Mesothelial cell of epicardium (in vitro differentiated cells): ENCODE measurements at places on chromosomes 6 and 20.

DNA sequence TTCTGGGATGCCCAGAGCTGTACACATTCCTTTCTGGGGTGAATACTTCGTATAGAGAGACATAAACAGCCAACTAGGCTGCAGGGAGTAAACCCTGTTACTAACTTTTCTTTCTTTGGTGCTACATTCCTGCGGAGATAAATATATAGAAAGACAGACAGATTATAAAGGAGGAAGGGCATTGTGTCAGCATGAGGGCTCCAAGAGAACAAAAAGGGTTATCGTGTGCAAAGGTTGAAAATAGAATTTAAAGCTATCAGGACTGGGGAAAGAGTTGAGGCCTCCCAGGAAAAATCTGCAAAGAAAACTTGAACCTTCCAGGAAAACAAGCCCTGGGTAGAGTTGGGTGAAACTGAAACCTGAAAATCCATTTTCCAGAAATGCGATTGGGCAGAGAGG lies 68.0 kb downstream of the TMEM170B start:
- no peak for DNase-seq
- H3K27ac ChIP-seq, result peak overlapping the region; percentile 45
- H3K4me3 ChIP-seq, result no peak overlapping the region
- no peaks in the 10 kb centered on the region for H3K36me3 ChIP-seq
- H3K4me1 ChIP-seq, result peaks cover 13% of the 10 kb centered on the region

DNA sequence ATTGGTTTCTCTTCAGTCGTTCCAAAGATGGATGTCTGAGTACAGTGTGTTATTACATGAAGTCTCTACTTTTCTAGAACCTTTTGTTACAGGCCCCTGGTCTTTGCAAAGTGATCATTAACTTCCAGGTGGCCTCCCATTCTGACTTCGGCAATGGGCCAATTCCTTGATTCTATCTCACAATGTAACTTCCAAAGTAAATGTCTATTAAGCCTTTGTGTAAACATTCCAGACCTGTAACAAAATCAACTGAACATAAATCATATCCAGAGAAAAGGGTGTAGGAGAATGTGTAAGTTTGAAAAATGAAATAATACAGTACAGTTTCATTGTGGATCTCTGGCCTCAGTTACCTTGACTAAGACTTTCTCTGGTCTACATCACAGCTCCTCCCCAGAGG lies 187.8 kb upstream of the JAG1 start:
- H3K27me3 ChIP-seq, result peaks cover 57% of the 10 kb centered on the region
- H3K36me3 ChIP-seq, result no peaks in the 10 kb centered on the region
- peaks cover 39% of the 10 kb centered on the region for H3K4me1 ChIP-seq
- H3K4me3 ChIP-seq, result no peak overlapping the region
- DNase-seq, result peak; percentile 42

DNA sequence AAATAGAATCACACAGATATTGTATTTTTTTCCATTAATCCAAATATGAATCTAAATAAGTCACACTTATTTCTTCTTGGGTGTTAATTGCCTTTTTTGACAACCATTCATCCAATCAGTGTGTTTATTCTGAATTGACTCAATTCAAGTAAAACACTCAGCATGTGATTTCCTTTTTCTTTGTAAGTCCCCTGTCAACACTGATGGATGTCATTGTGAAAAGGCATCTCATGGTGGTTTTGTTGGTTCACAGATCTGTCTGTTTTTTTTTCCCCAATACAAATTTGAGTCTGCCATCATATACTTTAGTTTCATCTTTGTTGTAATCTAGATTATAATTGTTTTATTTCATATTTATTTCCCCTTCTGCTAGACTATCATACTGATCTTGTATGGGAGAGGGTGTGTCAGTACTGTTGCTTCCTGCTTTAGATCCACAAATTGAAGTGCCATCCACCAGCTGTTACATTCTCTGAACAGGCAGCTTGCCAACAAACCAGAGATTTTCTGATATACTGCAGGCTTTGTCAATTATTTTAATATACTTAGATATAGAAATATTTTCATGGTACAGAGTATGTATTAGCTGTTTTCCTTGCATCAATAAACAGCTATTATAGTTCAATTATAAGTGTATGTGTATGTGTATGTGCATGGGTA lies 64.2 kb upstream of the FLRT3 start:
- no peaks in the 10 kb centered on the region for H3K36me3 ChIP-seq
- peak overlapping the region; percentile 35 for H3K27ac ChIP-seq
- H3K4me3 ChIP-seq, result no peak overlapping the region
- no peaks in the 10 kb centered on the region for H3K27me3 ChIP-seq
- no peak for DNase-seq

DNA sequence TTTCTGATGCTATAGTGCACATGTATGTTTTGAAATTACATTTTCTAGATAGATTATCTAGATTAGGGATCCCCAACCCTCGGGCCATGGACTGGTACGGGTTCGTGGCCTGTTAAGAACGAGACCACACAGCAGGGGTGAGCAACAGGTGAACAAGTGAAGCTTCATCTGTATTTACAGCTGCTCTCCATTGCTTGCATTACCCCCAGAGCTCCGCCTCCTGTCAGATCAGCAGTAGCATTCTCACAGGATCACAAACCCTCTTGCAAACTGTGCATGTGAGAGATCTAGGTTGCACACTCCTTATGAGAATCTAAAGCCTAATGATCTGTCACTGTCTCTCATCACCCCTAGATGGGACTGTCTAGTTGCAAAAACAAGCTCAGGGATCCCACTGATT lies 10.4 kb downstream of the CEP57L1 start:
- H3K27ac ChIP-seq, result no peak overlapping the region
- no peaks in the 10 kb centered on the region for H3K27me3 ChIP-seq
- no peak overlapping the region for H3K4me3 ChIP-seq
- H3K36me3 ChIP-seq, result peaks cover 20% of the 10 kb centered on the region
- no peak for DNase-seq

DNA sequence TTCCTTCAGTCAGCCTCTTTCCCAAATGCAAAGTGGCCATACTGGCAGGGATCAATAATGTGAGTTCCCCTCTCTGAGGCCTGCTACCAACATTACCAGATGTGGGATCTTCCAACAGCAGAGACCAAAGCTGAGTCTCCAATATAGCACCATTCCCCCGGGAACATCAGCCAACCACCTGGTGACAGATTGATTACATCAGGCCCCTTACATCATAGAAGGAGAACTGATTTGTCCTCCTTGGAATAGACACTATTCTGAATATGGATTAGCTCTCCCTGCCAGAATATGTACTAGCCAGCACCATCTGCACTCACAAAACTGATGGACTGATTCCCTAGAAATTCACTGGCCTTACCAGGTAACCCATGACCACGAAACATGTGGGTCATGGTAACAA lies 61.9 kb upstream of the CARMIL1 start:
- H3K4me3 ChIP-seq, result no peak overlapping the region
- H3K27ac ChIP-seq, result no peak overlapping the region
- peaks cover 26% of the 10 kb centered on the region for H3K4me1 ChIP-seq
- H3K36me3 ChIP-seq, result no peaks in the 10 kb centered on the region
- no peaks in the 10 kb centered on the region for H3K27me3 ChIP-seq

GRCh38 chr6:130426066-130426721 lies 60.4 kb downstream of the TMEM200A start:
- no peaks in the 10 kb centered on the region for H3K27me3 ChIP-seq
- H3K4me1 ChIP-seq, result peaks cover 17% of the 10 kb centered on the region
- no peak overlapping the region for H3K4me3 ChIP-seq
- no peaks in the 10 kb centered on the region for H3K36me3 ChIP-seq
- no peak for DNase-seq
- no peak overlapping the region for H3K27ac ChIP-seq

- H3K4me1 ChIP-seq, result peaks cover 78% of the 10 kb centered on the region
- H3K27me3 ChIP-seq, result no peaks in the 10 kb centered on the region
- H3K36me3 ChIP-seq, result no peaks in the 10 kb centered on the region
These were observed 44.3 kb downstream of the TPD52L1 start for GRCh38 chr6:125197795-125198269.

GRCh38 chr6:139590206-139590605 lies 215.8 kb upstream of the CITED2 start:
- H3K27me3 ChIP-seq, result no peaks in the 10 kb centered on the region
- H3K27ac ChIP-seq, result no peak overlapping the region
- DNase-seq, result no peak

DNA sequence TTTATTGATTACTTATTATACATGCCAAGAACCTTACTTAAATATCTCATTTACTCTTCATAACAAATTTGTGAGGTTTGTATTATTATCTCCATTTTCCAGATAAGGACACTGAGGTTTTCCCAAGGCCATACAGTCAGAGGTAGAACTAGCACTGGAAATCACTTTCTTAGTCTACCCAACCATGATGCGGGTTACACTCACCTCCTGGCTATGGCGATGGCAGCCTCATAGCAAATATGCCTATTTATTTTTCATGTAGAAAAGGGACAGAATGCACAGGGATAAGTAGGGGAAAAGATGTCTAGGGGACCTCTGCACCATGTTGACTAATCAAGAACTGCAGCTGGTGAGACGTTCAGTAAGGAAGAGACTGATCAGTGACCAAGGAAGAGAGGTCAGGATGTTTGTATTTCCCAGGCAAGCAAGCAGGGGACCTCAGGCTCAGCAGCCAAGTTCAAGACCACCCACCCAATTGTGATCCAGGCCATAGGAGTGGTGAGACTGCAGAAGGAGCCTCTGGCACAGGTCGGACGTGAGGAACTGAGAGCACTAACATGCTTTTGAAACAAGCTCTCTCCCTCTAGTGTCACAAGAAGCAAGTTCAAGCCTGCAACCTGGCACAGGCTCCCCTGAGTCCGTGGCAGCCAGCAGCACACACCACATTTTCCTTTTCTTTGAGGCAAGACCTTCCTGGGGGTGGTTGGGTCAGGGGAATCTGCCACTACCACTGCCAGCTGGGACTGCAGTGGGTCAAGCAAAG lies 97.8 kb downstream of the GMPR start:
- no peak for DNase-seq
- no peak overlapping the region for H3K27ac ChIP-seq
- no peak overlapping the region for H3K4me3 ChIP-seq
- peaks cover 5% of the 10 kb centered on the region for H3K36me3 ChIP-seq
- H3K27me3 ChIP-seq, result no peaks in the 10 kb centered on the region

DNA sequence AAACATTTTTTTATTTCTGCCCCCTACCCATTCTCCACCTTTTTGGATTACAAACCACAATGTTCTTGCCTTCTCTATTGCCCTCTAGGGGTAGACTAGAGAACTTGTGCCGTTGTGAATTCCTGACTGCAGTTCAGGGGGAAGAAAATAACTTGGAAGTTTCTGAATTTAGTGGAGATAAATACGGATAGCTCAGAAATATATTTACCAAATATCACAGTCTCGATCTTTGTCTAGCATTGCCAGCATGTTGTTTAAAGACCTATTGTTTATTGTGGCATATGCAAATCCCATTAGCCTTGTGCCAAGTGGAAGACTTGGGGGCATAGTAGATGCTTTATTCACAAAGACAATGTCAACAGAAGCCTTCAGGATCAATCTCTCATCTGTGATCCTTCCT lies 154.1 kb upstream of the MMS22L start:
- no peak overlapping the region for H3K27ac ChIP-seq
- H3K4me3 ChIP-seq, result no peak overlapping the region
- no peak for DNase-seq
- H3K27me3 ChIP-seq, result peaks cover 4% of the 10 kb centered on the region
- H3K4me1 ChIP-seq, result peaks cover 4% of the 10 kb centered on the region
- H3K36me3 ChIP-seq, result no peaks in the 10 kb centered on the region

GRCh38 chr6:130377371-130377770 lies 11.6 kb downstream of the TMEM200A start:
- no peaks in the 10 kb centered on the region for H3K36me3 ChIP-seq
- H3K4me1 ChIP-seq, result peaks cover 2% of the 10 kb centered on the region
- no peak for DNase-seq
- no peak overlapping the region for H3K4me3 ChIP-seq

DNA sequence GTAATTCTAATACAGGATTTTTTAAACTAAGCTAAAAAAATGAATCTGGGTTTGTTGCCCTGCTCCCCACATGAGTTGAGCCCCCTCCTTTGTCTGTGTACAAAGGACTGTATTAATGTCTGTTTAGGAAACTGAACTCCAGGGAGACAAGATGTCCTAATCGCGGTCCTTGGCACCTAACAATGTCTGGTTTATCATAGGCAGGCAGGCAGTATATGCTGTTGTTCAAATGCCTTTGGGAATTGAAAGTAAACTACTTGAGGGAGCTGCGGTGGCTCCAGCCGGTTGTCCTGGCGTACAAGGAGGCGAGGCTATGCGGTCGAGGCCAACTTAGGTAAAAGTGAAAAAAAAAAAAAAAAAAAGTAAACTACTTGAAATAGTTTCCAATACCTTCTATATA lies 98.5 kb downstream of the TULP4 start:
- no peaks in the 10 kb centered on the region for H3K27me3 ChIP-seq
- H3K27ac ChIP-seq, result no peak overlapping the region
- no peak overlapping the region for H3K4me3 ChIP-seq
- H3K4me1 ChIP-seq, result peaks cover 22% of the 10 kb centered on the region

GRCh38 chr6:43142101-43142500 lies 29.0 kb upstream of the SRF start:
- peak overlapping the region; percentile 96 for H3K27ac ChIP-seq
- peaks cover 25% of the 10 kb centered on the region for H3K36me3 ChIP-seq
- H3K27me3 ChIP-seq, result no peaks in the 10 kb centered on the region
- H3K4me3 ChIP-seq, result no peak overlapping the region
- peaks cover 19% of the 10 kb centered on the region for H3K4me1 ChIP-seq
- no peak for DNase-seq

GRCh38 chr6:160071805-160072690 lies 49.6 kb upstream of the SLC22A1 start:
- no peak for DNase-seq
- no peak overlapping the region for H3K4me3 ChIP-seq
- no peaks in the 10 kb centered on the region for H3K27me3 ChIP-seq
- H3K27ac ChIP-seq, result no peak overlapping the region
- peaks cover 55% of the 10 kb centered on the region for H3K36me3 ChIP-seq
- no peaks in the 10 kb centered on the region for H3K4me1 ChIP-seq

DNA sequence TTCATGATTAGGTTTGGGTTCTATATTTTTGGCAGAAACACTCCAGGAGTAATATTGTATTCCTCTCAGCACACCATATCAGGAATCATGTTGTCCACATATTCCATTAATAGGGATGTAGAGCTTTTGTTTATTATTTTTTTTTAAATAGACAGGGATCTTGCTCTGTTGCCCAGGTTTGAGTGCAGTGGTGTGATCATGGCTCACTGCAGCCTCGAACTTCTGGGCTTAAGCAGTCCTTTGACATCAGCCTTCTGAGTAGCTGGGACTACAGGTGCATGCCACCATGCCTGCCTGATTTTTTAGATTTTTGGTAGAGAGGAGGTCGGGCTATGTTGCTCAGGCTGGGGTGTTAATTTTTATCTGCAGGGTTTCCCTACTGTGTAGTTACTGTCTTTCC lies 12.0 kb downstream of the SCAF8 start:
- peaks cover 25% of the 10 kb centered on the region for H3K4me1 ChIP-seq
- H3K27ac ChIP-seq, result peak overlapping the region; percentile 14
- no peak for DNase-seq
- no peaks in the 10 kb centered on the region for H3K27me3 ChIP-seq
